ENCODE measurements at places on chromosomes 3 and 15. TPM values are rescaled to one million over a fixed set of nuclear protein-coding genes. Genes with fewer than 3 reads are reported as not detected.

Gene C3orf85
- total RNA-seq, result not detected

Gene LYZL4
- not detected for total RNA-seq

Gene MSL2
- 25.9 TPM for total RNA-seq

Gene CAND2
- 1.7 TPM for total RNA-seq

Gene BUB1B
- 34.6 TPM for total RNA-seq

Gene PP2D1
- total RNA-seq, result not detected

Gene EFCC1
- not detected for total RNA-seq

Gene AGBL1
- total RNA-seq, result not detected

Gene SI
- total RNA-seq, result not detected

Gene NLGN1
- total RNA-seq, result under 0.01 TPM

Gene HPS3
- total RNA-seq, result 8.3 TPM

Gene PTPN9
- 26.7 TPM for total RNA-seq

Gene CCDC54
- total RNA-seq, result not detected

Gene RNF13
- 105 TPM for total RNA-seq

Gene FBLN2
- total RNA-seq, result not detected

Gene PTX3
- total RNA-seq, result 1.7 TPM

Gene ARNT2
- 2.3 TPM for total RNA-seq

Gene PRRT3
- total RNA-seq, result 1.9 TPM

Gene SLC28A2
- total RNA-seq, result not detected

Gene GP9
- not detected for total RNA-seq

Gene PLSCR5
- total RNA-seq, result not detected

Gene RNF111
- 22.0 TPM for total RNA-seq

Gene ANKRD34C
- not detected for total RNA-seq

Gene SMAD3
- total RNA-seq, result 41.0 TPM

Gene ADAMTSL3
- not detected for total RNA-seq

Gene KNG1
- total RNA-seq, result not detected

Gene HOMER2
- 30.0 TPM for total RNA-seq

Gene ANKUB1
- total RNA-seq, result 0.17 TPM

Gene RTP3
- not detected for total RNA-seq

Gene SLC22A13
- total RNA-seq, result 2.5 TPM

Gene P4HTM
- total RNA-seq, result 10.2 TPM

Gene CSPG5
- total RNA-seq, result 0.50 TPM

Gene FHIT
- 9.0 TPM for total RNA-seq

Gene IRAK2
- 2.5 TPM for total RNA-seq

Gene CKMT1A
- 32.7 TPM for total RNA-seq

Gene SCAANT1
- total RNA-seq, result not detected

All from mammary epithelial cell (primary cell).